ENCODE measurements at places on chromosomes 1 and 21. TPM values are rescaled to one million over a fixed set of nuclear protein-coding genes. Genes with fewer than 3 reads are reported as not detected.

CLCNKB gene
- not detected for total RNA-seq

FCRL5 gene
- not detected for total RNA-seq

ARHGEF10L gene
- total RNA-seq = not detected

PRMT6 gene
- total RNA-seq = 17.1 TPM

RHD gene
- not detected for total RNA-seq

LRRC71 gene
- not detected for total RNA-seq

ATAD3B gene
- total RNA-seq = 49.2 TPM

TMPRSS15 gene
- not detected for total RNA-seq

IL12RB2 gene
- total RNA-seq = 27.8 TPM

FCRLB gene
- 0.59 TPM for total RNA-seq

ENAH gene
- 0.07 TPM for total RNA-seq
